ENCODE measurements at places on chromosomes 11 and 22. TPM values are rescaled to one million over a fixed set of nuclear protein-coding genes. Genes with fewer than 3 reads are reported as not detected.

- DNase-seq: no peak
Measured at GRCh38 chr22:23157560-23158515, 12.6 kb downstream of the RAB36 start.

DNA sequence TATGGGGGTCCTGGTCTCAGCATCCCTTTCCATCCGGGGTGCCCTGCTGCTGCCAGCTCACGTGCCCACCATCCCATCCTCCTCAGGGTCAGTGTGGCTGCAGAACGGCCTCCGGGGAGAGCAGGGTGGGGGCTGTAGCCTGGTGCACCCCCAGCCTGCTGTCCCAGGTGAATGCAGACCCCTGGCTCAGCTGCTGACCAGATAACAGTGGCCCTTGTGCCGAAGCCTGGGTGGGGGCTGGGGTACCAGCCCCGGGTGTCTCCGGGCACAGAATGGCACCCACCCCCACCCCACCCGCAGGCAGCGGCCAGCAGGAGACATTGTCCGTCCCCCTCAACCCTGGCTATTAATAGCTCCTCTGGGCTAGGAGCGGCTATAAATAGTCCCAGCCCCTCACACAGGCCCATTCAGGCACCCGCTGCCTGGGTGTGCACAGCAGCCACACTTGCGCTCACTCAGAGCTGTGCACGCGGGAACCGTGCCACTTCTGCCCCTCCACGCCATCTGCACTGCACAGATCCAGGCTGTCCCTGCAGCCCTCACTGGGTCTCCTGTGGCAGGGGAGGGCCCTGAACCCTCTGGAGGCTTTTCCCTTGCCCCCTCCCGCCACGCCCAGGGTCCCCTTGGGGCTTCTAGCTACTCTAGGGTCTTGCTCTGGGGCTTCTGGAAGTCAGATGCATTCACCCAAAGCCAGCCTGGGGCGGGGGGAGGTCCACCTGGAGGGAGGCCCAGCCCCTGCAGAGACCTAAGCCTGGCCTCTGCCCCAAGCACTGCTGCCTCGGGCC, 18.7 kb downstream of the CRELD2 start:
- no peak for DNase-seq

DNA sequence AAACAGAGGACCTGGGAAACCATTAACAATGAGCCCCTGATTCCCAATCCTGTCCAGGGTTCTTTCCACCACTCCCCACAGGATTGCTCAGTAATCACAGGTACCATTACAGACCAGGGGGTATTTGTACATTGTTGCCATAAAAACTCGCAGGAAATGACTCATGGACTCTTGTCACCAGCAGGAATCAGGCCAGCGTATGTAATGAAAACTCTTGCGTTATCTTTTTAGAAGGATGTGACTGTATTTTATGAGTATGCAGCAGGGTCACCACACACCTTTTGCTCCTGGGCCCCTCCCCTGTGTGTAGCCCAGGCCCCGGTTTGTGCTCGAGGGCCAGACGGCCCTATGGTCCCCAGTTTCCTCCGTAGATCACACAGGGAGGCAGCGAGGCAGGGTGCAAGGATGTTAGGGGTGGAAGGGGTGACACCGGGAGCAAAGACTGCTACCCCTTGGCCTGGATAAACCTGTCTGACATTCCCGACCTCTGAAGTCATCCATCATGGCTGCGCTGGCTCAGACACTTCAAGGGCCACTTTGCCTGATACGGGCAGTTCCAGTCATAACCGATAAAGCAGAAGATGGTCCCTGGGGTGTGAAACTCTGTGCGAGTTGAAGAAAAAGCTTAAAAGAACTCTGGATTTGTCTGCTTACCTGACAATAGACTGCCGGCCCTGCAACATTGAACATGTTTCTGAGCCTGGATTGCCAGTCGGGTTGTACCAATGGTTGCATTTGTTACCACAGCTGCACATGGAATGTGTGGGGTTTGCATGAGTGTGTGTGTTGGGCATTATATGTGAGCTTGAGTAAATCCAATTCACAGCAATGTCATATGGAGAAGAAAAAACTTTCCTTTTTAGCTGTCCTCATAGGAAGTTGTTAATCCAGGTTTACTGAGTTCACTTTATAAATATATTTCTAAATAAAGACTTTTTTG, 56.9 kb downstream of the MICAL2 start:
- no peak for DNase-seq

PRODH gene
- polyA plus RNA-seq: 27.0 TPM

GRCh38 chr11:1448882-1449281, 37.7 kb downstream of the MOB2 start:
- no peak for DNase-seq

GRCh38 chr11:111324277-111324720, 26.0 kb downstream of the POU2AF3 start:
- no peak for DNase-seq

CEND1 gene
- 0.28 TPM for polyA plus RNA-seq

MPZL3 gene
- 4.6 TPM for polyA plus RNA-seq
